Suprapubic skin (tissue), 4 donors: ENCODE measurements at places on chromosomes 11 and 22.

DNA sequence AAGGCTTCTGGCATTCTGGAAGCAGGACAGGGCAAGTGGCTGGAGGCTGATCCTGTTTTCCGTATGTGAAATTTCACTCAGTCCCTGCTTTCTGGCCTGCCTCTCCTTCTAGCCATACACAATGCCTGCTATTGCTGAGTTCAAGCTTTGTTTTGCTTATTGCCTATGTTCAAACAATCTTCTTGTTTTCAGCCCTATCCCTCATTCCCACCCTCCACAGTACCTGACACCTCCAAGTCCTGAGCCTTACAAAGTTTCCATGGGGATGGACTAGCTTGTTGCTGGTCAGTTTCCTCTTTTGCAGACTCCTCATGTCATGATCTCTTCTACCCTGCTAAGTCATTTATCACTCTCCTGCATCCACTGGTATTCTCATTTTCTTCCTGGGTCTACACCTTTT lies 38.1 kb downstream of the FAM76B start:
- H3K27me3 ChIP-seq = no peaks in the 10 kb centered on the region
- no peak overlapping the region for H3K27ac ChIP-seq
- no peaks in the 10 kb centered on the region for H3K4me1 ChIP-seq
- H3K36me3 ChIP-seq = no peaks in the 10 kb centered on the region
- DNase-seq = no peak

DNA sequence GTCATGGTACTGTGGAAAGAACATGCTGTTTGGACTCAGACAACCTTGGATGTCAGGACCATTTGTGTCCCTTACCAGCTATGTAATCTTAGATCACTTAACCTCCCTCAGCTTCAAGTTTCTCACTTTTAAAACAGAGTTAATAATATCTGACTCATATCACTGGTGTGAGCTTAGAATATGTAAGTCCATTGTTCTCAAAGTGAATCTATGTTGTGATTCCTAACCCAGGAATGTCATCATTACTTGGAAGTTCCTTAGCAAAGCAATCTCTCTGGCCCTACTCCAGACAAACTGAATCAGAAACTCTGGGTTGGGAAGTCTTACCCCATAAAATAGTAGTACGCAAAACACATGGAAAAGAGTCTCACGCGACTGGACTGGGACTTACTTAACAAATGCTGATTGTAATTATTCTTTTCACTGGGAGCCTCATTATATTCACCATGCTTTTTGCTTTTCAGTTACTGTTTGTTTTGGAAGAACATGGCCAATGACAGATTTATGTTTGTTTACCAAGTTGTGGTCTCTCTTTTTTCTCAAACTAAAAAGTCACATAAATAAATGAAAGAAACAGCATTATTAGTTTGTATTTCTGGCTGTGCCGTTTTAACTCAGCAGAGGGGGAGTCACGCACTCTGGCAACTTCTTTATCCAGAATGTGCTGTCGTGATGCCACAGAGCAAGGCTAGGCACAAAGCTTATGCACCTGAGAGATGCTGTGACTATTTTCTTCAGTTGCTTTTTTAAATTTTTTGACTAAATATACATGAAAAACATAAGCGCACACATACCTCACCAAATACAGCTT lies 217.7 kb upstream of the CTSC start:
- DNase-seq = no peak
- no peaks in the 10 kb centered on the region for H3K27me3 ChIP-seq

GRCh38 chr11:19160847-19161246 lies 40.9 kb downstream of the CSRP3 start:
- no peaks in the 10 kb centered on the region for H3K27me3 ChIP-seq
- no peak for DNase-seq
- no peak overlapping the region for H3K27ac ChIP-seq
- no peaks in the 10 kb centered on the region for H3K4me1 ChIP-seq
- peaks cover 44% of the 10 kb centered on the region for H3K36me3 ChIP-seq

- no peaks in the 10 kb centered on the region for H3K4me1 ChIP-seq
- H3K27ac ChIP-seq = no peak overlapping the region
- no peak for DNase-seq
- no peaks in the 10 kb centered on the region for H3K27me3 ChIP-seq
Observed at GRCh38 chr11:124928942-124929665, 6.7 kb downstream of the HEPACAM start.

GRCh38 chr11:13868710-13869397 lies 93.7 kb upstream of the SPON1 start:
- no peaks in the 10 kb centered on the region for H3K36me3 ChIP-seq
- no peak overlapping the region for H3K4me3 ChIP-seq
- no peak for DNase-seq
- no peak overlapping the region for H3K27ac ChIP-seq
- H3K27me3 ChIP-seq = peaks cover 8% of the 10 kb centered on the region
- H3K4me1 ChIP-seq = peaks cover 9% of the 10 kb centered on the region

DNA sequence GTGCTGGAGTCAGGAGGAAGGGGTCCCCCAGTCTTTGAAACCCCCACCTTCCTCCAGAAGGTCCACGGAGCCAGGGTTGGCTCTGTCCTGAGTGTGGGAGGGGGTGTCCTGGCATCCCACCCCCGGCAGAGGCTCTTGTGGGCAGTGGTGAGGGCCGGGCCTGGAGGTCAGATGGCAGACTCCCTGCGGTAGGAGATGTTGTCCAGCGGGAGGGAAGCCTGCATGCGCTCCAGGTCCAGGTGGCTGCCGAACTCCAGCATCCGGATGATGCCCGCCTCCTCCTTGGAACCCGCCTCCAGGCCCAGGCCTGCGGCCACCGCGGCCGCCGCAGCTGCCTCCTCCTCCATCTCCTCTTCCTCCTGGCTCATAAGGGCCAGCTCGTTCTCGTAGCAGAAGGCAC lies 28.4 kb downstream of the KCNJ4 start:
- H3K36me3 ChIP-seq = no peaks in the 10 kb centered on the region
- H3K4me3 ChIP-seq = no peak overlapping the region
- H3K27ac ChIP-seq = no peak overlapping the region
- DNase-seq = no peak
- H3K27me3 ChIP-seq = no peaks in the 10 kb centered on the region

- DNase-seq = peak; percentile 81
- no peaks in the 10 kb centered on the region for H3K27me3 ChIP-seq
- H3K4me3 ChIP-seq = peak overlapping the region; percentile 85
Observed at GRCh38 chr11:76783896-76784813, 999 bp downstream of the TSKU start.

- H3K36me3 ChIP-seq = no peaks in the 10 kb centered on the region
- peaks cover 67% of the 10 kb centered on the region for H3K4me1 ChIP-seq
- H3K27me3 ChIP-seq = no peaks in the 10 kb centered on the region
- H3K4me3 ChIP-seq = no peak overlapping the region
- DNase-seq = no peak
Observed at GRCh38 chr11:46914910-46915309, 3.4 kb downstream of the LRP4 start.

DNA sequence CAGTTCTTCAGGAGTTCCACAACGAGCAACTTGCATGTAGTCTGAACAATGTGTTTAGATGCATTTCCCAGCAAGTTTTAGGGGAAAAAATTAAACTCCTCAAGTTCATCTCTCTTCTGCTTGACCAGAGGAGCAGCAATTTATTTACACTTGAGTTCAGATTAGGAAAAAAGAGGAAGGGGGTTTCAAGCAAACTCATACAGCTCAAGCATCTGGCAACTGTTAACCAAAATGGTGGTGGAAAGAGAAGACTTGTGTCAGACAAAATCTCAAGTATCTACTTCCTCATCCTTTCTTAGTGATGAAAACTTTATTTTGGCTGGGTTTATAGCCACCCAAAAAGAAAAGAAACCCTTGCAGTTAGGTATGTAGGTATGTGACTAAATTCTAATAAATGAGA lies 29.1 kb upstream of the PICALM start:
- no peaks in the 10 kb centered on the region for H3K27me3 ChIP-seq
- H3K4me3 ChIP-seq = no peak overlapping the region
- no peak for DNase-seq
- H3K36me3 ChIP-seq = no peaks in the 10 kb centered on the region
- no peaks in the 10 kb centered on the region for H3K4me1 ChIP-seq

GRCh38 chr11:46112961-46113607 lies 8.2 kb downstream of the PHF21A start:
- peaks cover 39% of the 10 kb centered on the region for H3K4me1 ChIP-seq
- DNase-seq = no peak
- H3K27me3 ChIP-seq = no peaks in the 10 kb centered on the region
- no peak overlapping the region for H3K27ac ChIP-seq
- no peak overlapping the region for H3K4me3 ChIP-seq

DNA sequence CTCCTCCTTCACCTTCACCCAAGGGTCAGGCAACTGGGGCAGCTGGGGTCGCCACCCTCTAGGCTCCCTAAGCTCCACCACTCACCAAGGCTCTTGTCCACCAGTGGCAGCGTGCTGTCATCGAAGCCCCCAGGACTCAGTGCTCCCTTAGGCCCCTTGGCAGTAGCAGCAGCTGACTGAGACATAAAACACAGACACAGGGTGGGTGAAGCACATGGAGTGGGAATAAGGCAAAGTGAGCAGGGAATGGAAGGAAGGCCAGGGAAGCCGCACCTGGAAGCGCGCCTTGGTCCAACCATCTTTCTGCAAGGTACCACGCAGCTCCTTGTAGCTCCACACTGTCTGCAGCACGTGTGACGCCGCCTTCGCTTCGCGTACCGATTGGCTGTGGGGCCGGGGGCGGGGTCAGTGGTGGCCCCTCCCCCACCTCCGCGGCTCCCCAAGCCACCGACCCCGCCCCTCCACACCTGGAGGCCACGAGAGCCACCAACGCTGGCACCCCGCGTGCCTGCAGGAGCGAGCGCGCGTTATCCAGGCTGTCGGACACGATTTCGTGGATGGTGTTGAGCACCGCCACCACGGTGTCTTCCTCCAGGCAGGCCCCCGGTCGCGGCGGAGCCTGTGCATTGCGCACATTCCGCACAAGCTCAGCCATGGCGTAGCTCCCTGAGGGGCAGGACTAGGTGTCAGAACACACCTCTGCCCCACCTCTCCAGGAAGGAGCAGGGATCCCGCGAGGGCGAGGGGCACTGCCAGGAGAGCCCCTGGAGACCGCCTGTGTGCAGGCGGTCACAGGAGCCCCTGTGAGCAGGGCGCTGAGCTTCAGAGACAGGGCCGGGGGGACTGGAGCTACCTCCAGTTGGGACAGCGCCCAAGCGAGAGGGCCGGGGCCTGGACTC lies 31.3 kb upstream of the TXNRD2 start:
- no peak overlapping the region for H3K27ac ChIP-seq
- no peak for DNase-seq
- H3K4me1 ChIP-seq = peaks cover 19% of the 10 kb centered on the region
- peaks cover 49% of the 10 kb centered on the region for H3K36me3 ChIP-seq
- no peaks in the 10 kb centered on the region for H3K27me3 ChIP-seq

DNA sequence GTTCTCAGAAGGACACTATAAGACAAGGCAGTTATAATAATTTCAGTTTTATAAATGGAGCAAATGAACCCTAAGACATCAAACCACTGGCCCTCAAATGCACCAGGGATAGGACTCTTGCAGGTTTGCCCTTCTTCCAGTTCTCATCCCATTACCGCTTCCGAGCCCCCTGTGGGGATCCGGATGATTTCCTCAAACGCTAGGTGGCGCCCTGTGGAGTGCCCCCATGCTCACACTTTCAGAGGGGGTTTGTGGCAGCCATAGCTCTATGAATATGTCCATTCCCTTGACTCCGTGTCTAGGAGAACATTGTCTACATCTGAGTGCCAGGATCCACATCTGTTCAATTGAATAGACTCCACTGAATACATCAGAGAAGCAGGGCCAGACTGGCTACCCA lies 816.3 kb downstream of the NTM start:
- no peak overlapping the region for H3K4me3 ChIP-seq
- no peak for DNase-seq
- H3K4me1 ChIP-seq = no peaks in the 10 kb centered on the region

GRCh38 chr22:38870791-38871359 lies 1.1 kb downstream of the CBX6 start:
- H3K36me3 ChIP-seq = peaks cover 12% of the 10 kb centered on the region
- DNase-seq = peak; percentile 59
- peak overlapping the region; percentile 85 for H3K4me3 ChIP-seq
- no peaks in the 10 kb centered on the region for H3K27me3 ChIP-seq
- H3K4me1 ChIP-seq = peaks cover 49% of the 10 kb centered on the region

GRCh38 chr22:46902436-46902835 lies 140.0 kb downstream of the TBC1D22A start:
- DNase-seq = no peak
- no peak overlapping the region for H3K4me3 ChIP-seq
- H3K27ac ChIP-seq = no peak overlapping the region
- H3K4me1 ChIP-seq = no peaks in the 10 kb centered on the region
- H3K36me3 ChIP-seq = peaks cover 8% of the 10 kb centered on the region

GRCh38 chr11:78857688-78858087 lies 283.0 kb upstream of the NARS2 start:
- no peak for DNase-seq
- no peak overlapping the region for H3K27ac ChIP-seq
- no peaks in the 10 kb centered on the region for H3K27me3 ChIP-seq
- no peak overlapping the region for H3K4me3 ChIP-seq
- no peaks in the 10 kb centered on the region for H3K4me1 ChIP-seq
- H3K36me3 ChIP-seq = no peaks in the 10 kb centered on the region

DNA sequence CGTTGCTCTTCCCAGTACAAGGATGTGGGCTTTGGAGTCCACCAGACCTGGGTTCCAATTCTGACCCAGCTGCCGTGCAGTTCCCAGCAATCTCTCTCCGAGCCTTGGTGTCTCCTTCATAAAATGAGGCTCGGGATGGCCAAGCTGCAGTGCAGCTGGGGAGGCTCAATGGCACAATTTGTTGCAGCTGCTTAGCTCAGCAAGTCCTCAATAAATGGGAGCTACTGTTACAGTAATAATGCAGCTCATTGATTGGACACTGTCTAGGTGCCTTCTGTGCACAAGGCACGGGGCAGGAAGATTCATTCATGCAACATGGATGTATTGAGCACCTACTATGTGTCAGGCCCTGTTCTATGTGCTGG lies 37.1 kb downstream of the SHISAL1 start:
- H3K27me3 ChIP-seq = peaks cover 26% of the 10 kb centered on the region
- no peak overlapping the region for H3K27ac ChIP-seq
- no peak for DNase-seq
- H3K4me3 ChIP-seq = no peak overlapping the region
- no peaks in the 10 kb centered on the region for H3K4me1 ChIP-seq

GRCh38 chr22:21028277-21029251 lies 3.8 kb downstream of the SLC7A4 start:
- H3K4me1 ChIP-seq = peaks cover 24% of the 10 kb centered on the region
- H3K4me3 ChIP-seq = no peak overlapping the region
- DNase-seq = no peak
- H3K27ac ChIP-seq = no peak overlapping the region
- no peaks in the 10 kb centered on the region for H3K36me3 ChIP-seq

- DNase-seq = no peak
- H3K4me1 ChIP-seq = peaks cover 26% of the 10 kb centered on the region
- H3K4me3 ChIP-seq = no peak overlapping the region
- no peaks in the 10 kb centered on the region for H3K36me3 ChIP-seq
- H3K27me3 ChIP-seq = no peaks in the 10 kb centered on the region
Observed at GRCh38 chr11:75797792-75798191, 17.2 kb upstream of the UVRAG start.

- no peaks in the 10 kb centered on the region for H3K27me3 ChIP-seq
- DNase-seq = no peak
- peaks cover 12% of the 10 kb centered on the region for H3K4me1 ChIP-seq
Observed at GRCh38 chr11:118202599-118203422, 22.0 kb downstream of the JAML start.
